ENCODE measurements at places on chromosomes 13 and 19. TPM values are rescaled to one million over a fixed set of nuclear protein-coding genes. Genes with fewer than 3 reads are reported as not detected.

DNA sequence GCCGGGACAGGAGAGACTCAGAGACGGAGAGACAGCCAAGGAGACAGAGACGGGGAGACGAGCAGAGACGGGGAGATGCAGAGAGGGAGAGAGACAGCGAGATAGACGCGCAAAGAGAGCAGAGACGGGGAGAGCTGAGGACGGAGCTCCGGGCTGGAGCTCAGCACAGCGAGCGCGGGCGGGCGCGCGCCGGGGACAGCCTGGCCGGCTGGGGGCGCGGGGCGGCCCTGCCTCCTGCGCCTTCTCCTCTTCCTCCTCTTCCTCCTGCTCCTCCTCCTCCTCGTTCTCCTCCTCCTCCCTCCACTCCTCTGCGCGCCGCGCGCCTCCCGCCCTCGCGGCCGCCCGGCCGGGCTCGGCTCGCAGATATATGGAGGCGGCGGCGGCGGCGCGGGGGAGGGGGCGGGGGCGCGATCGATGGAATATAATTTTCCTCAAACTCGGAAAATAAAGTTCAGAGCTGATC, at the start of gene ERFL:
ERFL (minus strand) TSS at position 229 of the 463 bp plus-strand sequence. CDS start 15,530 bp downstream, outside the sequence.
- H3K4me1 ChIP-seq, result peaks cover 10% of the 10 kb centered on the region
- no peak for DNase-seq
- H3K36me3 ChIP-seq, result no peaks in the 10 kb centered on the region
- H3K27ac ChIP-seq, result no peak within 1 kb of the TSS
- peak within 1 kb of the TSS; percentile 59 for H3K4me3 ChIP-seq
- peaks cover 51% of the 10 kb centered on the region for H3K27me3 ChIP-seq

DNA sequence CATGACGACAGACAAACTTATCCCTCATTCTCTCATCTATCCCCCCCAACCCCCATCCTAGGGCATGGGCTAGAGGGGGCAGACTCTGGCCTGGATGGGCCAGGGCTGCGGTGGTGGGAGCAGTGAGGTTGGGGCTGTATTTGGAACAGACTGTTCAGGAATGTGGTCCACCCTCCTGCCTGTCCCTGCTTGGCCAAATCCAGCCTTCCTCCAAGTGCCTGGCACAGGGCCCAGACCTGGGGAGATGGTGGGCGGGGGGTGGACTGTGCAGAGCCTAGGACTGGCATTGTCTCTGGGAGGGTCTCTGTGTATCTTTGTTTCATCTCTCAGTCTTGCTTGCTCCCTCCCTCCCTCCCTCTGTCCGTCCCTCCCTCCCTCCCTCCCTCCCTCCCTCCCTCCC, 14.2 kb downstream of the EGLN2 start:
- no peak for DNase-seq
- peaks cover 3% of the 10 kb centered on the region for H3K27me3 ChIP-seq
- H3K36me3 ChIP-seq, result no peaks in the 10 kb centered on the region

DNA sequence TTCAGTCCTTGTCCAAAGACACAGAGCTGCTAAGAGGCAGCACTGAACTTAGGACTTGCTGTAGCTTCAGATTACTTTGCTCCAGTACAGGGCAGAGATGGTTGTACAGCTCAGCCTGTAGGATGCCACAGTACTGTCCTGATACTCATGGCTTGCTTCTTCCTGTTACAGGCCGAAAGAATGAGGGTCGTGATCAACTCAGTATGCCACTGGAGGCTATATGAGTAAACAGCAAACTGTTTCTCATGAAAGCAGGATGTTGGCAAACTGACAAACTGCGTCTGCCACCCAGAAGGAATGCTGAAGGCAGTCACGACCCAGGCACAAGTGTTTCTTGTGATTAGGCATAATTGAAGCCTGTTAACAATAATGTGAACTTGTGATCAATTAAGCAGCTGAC, 2.8 kb downstream of the ZNF749 start:
- H3K4me1 ChIP-seq, result peaks cover 22% of the 10 kb centered on the region
- DNase-seq, result no peak
- peaks cover 27% of the 10 kb centered on the region for H3K36me3 ChIP-seq
- no peaks in the 10 kb centered on the region for H3K27me3 ChIP-seq
- no peak overlapping the region for H3K27ac ChIP-seq

- H3K4me3 ChIP-seq, result peak overlapping the region; percentile 76
- H3K4me1 ChIP-seq, result peaks cover 10% of the 10 kb centered on the region
- H3K36me3 ChIP-seq, result no peaks in the 10 kb centered on the region
- DNase-seq, result no peak
These were observed 3.9 kb upstream of the KLK15 start for GRCh38 chr19:50837300-50837699.

DNA sequence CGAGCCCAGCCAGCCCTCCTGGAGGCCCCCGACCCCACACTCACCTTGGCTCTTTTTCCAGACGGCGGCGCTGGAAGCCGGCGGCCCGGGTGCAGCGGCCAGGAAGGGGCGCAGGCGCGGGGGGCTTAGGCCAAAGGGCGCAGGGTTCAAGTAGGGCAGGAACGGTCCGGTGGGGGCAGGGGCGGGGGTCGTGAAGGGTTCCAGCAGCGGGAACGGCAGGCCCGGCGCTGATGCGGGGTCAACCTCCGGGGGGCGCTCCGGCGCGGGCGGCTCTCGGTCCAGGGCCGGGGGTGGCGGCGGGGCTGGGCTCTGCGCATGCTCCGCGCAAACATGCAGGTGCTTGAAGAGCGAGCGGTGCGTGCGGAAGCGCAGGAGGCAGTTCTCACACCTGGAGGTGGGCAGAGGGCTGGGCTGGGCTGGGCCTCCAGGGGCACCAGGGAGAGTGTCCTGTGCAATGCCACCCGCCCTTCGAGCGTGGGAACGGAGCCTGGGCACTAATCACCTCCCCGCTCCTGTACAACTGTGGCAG, 2.3 kb downstream of the ZNF414 start:
- H3K4me1 ChIP-seq, result peaks cover 7% of the 10 kb centered on the region
- peaks cover 5% of the 10 kb centered on the region for H3K36me3 ChIP-seq

DNA sequence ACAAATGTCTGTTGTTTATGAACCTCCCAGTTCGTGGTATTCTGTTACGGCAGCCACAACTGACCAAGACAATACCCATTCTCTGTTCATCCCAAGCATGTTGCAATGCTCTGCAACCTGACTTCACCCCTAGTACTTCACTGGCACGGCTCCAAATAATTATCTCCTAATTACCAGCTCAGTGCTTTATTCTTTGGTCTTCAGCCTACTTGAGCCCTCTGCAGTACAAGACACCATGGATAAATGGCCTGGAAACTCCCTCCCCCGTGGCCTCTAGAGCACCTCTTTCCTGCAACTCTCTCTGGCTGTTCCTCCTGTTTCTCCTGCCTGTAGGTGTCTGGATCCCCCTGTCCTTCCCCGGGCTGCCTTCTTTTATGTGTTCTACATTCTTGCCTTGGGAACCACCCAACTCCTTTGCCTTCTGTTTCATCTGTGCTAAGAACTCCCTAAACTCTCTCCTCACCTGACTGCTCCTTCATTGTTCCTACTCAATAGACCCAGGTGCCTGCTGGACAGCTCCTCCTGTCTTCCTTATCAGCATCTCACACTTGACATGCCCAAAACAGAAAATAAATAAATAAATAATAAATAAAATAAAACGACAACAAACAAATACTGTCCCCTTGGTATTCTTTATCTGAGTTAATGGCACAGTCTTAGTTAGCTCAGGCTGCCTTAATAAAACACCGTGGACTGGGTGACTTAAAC, 200.4 kb upstream of the IPO5 start:
- peaks cover 21% of the 10 kb centered on the region for H3K27me3 ChIP-seq
- no peak overlapping the region for H3K4me3 ChIP-seq
- peaks cover 6% of the 10 kb centered on the region for H3K4me1 ChIP-seq
- DNase-seq, result no peak
- no peaks in the 10 kb centered on the region for H3K36me3 ChIP-seq

- H3K4me3 ChIP-seq, result no peak overlapping the region
- peaks cover 3% of the 10 kb centered on the region for H3K4me1 ChIP-seq
- peaks cover 2% of the 10 kb centered on the region for H3K27me3 ChIP-seq
- no peak overlapping the region for H3K27ac ChIP-seq
- no peak for DNase-seq
- no peaks in the 10 kb centered on the region for H3K36me3 ChIP-seq
These were observed 709.8 kb downstream of the UQCRFS1 start for GRCh38 chr19:28502879-28503734.

DNA sequence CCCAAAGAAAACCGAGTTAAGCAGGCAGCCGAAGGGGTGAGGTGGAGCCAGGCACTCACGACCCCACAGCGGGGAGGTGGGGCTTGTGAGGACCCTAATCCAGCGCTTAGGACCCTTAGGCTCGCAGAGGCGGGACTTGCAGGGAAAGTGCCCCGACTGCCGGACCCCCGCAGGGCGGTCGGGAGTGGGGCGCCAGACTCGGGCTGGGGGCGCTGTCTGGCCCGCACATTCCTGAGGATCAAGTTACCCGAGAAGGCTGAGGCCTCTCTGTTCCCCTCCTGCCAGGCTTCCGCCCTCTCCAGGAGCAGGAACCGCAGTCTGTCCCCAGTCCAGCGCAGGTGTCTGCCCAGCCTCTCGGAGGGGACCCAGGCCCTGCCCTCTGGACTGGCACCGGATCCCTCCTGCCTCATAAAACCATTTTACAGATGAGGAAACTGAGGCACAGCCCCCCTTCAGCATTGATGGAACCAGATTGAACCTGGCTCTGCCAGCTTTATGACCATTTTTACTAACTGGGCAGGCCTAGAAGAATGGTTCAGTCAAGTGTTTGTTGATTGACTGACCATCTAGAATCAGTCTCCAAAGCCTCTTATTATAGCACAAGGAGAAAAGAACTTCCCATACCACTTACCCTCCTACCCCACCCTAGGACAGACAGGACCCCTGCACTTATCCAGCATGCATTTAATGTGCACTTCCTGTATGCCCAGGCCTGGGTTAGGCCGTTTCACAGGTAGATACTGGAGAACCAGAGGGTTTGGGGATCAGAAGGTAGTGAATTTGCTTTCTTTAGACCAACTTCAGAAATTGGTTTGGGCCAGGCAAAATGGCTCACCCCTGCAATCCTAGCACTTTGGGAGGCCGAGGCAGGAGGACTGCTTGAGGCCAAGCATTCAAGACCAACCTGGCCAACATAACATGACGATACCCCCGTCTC, 6.7 kb upstream of the JUND start:
- no peaks in the 10 kb centered on the region for H3K36me3 ChIP-seq
- peak; percentile 65 for DNase-seq
- no peaks in the 10 kb centered on the region for H3K27me3 ChIP-seq
- peak overlapping the region; percentile 41 for H3K4me3 ChIP-seq
- H3K4me1 ChIP-seq, result peaks cover 59% of the 10 kb centered on the region
- peak overlapping the region; percentile 96 for H3K27ac ChIP-seq

DNA sequence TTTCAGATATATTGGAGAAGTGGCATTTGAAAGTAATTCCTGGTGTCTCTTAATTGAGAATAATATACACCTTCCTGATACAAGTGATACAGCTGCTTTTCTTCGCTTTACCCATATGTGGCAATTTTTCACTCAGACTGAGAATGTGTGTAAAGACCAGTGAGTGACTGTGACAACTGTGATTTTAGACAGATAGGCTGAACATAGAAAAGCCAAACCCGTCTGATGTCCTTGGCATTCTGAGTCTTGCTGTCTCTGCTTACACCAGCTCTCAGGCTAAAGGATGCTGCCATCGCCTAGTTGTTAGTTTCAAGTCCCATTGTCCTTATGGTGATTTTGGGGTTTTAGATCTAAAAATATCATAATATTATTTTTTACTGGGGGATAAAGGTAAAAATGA, 492.6 kb downstream of the RFC3 start:
- no peak overlapping the region for H3K27ac ChIP-seq
- peaks cover 13% of the 10 kb centered on the region for H3K4me1 ChIP-seq
- no peak overlapping the region for H3K4me3 ChIP-seq

GRCh38 chr19:8305798-8306197, 2.4 kb downstream of the CD320 start:
- no peak overlapping the region for H3K27ac ChIP-seq
- no peak overlapping the region for H3K4me3 ChIP-seq
- peak; percentile 25 for DNase-seq
- no peaks in the 10 kb centered on the region for H3K27me3 ChIP-seq

GRCh38 chr13:46553521-46553885, 533 bp downstream of the LRCH1 start:
- peak; percentile 46 for DNase-seq
- peaks cover 42% of the 10 kb centered on the region for H3K4me1 ChIP-seq
- no peaks in the 10 kb centered on the region for H3K36me3 ChIP-seq
- H3K27me3 ChIP-seq, result no peaks in the 10 kb centered on the region
- H3K27ac ChIP-seq, result peak overlapping the region; percentile 98
- peak overlapping the region; percentile 95 for H3K4me3 ChIP-seq

DNA sequence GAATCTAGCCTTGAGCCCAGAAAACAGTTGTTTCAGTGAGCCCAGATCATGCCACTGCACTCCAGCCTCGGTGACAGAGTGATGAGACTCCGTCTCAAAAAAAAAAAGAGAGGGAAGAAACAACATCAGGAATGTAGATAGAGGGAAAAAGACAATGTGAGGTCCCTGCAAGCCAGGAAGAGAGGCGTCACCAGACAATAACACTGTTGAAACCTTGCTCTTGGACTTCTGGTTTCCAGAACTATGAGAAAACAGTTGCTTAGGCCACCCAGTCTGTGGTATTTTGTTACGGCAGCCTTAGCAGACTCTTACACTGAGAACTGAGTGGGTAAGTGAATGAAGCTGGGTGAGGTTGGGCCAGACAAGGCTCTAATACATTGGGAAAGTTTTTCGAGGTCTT, 64.1 kb downstream of the TNFSF11 start:
- peaks cover 5% of the 10 kb centered on the region for H3K36me3 ChIP-seq
- no peak overlapping the region for H3K4me3 ChIP-seq
- H3K4me1 ChIP-seq, result peaks cover 19% of the 10 kb centered on the region
- DNase-seq, result no peak
- no peaks in the 10 kb centered on the region for H3K27me3 ChIP-seq
- no peak overlapping the region for H3K27ac ChIP-seq

DNA sequence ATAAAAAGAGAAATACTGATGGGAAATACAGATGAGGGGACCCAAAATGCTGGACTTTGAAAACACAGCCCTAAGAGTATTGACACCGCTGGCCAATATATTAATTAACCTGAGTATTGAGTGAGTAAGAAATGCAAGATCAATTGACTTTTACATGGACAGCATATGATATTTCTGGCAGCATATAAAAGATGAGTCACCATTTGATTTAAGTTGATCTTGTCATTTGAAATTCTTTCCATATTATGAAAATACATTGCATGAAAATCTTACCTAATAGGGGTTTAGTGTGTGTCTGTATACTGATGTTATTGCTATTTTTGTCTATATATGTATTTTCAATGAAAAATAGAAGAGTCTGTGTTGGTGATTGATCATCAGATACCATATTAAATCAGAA, 619.6 kb downstream of the KCTD12 start:
- no peak overlapping the region for H3K27ac ChIP-seq
- no peaks in the 10 kb centered on the region for H3K36me3 ChIP-seq
- no peak overlapping the region for H3K4me3 ChIP-seq
- no peaks in the 10 kb centered on the region for H3K4me1 ChIP-seq
- no peak for DNase-seq

Gene CGB2
- 0.71 TPM for total RNA-seq

Gene DLL3
- total RNA-seq, result 0.40 TPM

Gene NOVA2
- 0.51 TPM for total RNA-seq

Gene OVOL3
- total RNA-seq, result not detected

Gene POLR1D
- 119 TPM for total RNA-seq

Gene SLC27A5
- total RNA-seq, result 12.5 TPM

Gene RAP2A
- 31.3 TPM for total RNA-seq

Gene LGALS4
- 1.4 TPM for total RNA-seq

Gene FFAR1
- 1.2 TPM for total RNA-seq

Gene COMP
- total RNA-seq, result 0.16 TPM

Gene ZNF837
- total RNA-seq, result 3.1 TPM

Gene PSG11
- total RNA-seq, result not detected

Gene IL11
- 11.6 TPM for total RNA-seq
